ENCODE measurements at places on chromosomes 1 and 21.
A peak's percentile ranks its signal among the peaks of the same experiment; 100 is the strongest.

- no peak for DNase-seq
These were observed 205.8 kb upstream of the PLXNA2 start for GRCh38 chr1:208449951-208450350.

- no peak for DNase-seq
These were observed 83.4 kb downstream of the ASH1L start for GRCh38 chr1:155479205-155479604.

DNA sequence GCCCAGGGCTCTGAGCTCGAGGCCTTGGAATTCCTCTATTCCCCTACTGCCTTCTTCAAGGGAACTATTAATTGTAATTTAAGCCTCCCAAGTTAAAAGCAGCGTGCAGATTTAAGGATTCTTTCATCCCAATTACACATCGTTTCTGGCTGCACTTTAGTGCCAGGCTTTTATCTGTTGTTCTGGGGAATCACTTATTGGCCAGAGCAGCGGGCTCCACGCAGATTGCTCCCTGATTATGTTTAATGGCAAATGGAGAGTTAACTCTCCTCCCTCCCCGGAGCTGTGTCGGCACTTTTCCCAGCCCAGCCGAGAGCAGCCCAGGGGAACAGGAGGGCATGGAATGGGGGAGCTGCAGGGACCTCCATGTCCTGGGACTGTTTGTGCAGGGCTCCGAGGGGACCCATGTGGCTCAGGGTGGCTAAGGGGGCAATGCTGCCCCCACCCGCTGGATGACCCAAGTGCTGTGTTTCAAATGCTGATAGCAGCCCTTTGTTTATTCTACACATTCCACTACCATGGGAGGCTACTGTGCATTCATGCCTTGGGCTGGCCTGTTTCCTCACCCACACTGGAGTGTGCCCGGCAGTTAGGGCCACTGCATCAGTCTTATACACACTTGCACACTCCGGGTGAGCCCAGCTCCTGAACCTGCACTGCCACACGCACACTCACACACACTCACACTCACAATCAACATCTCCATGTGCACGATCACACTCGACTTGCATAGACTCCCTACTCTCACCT is 93.3 kb upstream of the POU3F1 start:
- no peak for DNase-seq

- DNase-seq, result no peak
These were observed 996 bp downstream of the CNIH4 start for GRCh38 chr1:224357626-224358124.

- DNase-seq, result no peak
These were observed 2.5 kb downstream of the WLS start for GRCh38 chr1:68229650-68230483.

DNA sequence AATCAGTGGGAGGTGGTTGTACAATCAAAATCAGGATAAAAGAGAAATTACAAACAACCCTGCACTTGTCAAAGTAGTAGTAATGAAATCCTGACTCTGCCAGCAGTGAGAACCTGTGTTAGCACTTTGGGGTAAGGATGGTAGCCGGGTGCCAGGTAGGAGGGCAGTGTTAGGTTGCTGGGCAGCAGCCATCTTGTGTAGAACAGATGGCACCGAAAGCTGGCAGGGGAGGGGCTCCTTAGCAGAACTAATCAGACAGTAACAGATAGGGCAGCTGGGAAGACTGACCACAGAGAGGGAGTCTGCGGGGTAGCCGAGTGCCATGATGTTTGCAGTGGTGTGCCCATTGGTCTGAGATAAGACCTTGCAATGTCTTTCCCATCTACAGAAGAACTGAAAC is 137.3 kb downstream of the SDCCAG8 start:
- DNase-seq, result no peak

DNA sequence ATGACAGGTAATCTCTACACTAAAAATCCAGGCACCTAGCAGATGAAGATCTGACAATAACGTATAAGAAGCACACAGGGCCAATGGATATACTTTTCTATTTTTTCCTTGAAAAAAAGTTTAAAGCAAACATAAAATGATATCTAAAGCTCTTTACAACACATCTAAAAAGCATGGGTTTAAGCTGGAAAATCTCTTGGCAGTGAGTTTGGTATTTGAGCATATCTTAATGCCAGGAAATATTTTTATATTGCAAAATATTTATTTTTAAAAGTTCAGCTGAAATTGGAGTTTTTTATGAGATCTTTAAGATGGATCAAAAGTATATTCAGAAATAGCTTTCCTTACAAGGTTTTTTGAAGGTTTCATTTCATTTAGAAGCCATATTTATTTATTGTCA is 40.5 kb downstream of the SLC5A9 start:
- DNase-seq, result no peak

GRCh38 chr1:228751360-228752098 is 16.2 kb downstream of the RHOU start:
- no peak for DNase-seq

DNA sequence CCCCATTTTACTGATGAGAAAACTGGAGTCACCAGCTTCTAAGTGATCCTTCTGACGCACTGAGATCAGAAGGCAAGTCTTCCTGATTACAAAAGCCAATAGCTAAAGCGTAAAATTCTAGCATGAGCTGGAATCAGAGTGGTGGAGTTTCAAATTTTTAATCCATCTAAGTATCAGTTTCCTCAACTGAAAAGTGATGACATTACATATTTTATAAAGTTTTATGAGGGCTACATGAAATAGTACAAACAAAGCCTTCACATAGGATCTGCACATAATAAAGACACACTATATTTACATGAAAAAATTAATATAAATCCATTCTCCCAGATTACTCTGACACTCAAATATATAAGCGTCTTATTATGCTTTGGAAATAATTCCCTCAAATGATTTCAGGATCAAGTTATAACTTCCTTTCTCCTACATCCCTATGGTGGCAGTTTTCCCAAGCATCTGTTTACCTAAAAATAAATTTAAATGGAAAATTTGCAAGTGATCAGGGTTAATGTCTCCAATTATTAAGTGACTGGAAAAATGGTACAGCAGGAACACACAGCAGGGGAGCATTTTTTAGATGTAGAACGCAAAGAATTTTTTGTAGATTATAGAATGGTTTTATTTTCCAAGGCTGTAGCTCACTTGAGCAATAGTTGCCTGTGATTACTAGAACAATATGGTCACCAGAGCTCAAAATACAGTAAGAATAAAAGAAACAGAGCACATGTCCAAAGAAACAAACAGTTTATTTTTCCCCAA is 490.4 kb upstream of the C1orf87 start:
- no peak for DNase-seq

DNA sequence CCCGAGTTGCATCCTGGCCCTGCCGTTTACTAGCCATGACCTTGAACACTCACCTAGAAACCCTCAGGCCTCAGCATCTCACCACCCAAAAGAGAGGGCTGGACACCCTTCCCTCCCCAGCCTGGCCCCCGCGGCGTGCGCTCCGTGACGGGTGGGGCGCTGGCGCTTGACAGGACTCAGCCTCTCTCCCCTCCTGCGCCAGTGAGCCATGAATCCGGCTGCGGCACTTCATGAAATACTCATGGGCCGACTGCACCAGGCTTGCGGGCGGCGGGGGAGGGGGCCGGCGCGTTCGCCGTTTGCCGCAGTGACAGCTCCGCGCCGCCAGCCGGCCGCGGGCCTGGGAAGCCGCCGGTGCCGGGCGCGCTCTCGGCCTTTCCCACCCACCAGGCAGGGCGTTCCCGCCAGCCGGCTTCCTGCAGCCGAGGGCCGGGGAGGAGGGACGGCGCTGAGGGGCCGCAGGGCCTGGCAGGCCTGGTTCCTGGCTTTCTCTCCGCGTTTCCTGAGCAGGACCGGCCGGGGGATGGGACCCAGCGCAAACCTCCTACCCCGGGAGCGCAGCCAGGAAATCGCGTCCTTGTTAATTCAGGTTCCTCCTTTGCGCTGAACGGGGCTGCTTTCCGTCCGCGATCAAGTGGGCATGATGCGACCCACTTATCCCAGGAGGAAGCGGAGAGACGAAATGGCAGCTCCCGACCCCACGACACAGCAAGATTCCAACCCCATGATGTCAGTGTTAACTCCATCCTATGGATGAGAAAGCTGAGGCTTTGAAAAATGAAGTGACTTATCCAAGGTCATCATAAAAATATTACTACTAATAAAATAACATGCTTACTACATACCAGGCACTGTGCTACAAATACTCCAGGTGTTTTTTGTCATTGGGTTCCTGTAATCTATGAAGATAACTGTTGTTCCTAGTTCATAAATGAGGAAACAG is 9.1 kb upstream of the LUZP1 start:
- DNase-seq, result peak; percentile 13

DNA sequence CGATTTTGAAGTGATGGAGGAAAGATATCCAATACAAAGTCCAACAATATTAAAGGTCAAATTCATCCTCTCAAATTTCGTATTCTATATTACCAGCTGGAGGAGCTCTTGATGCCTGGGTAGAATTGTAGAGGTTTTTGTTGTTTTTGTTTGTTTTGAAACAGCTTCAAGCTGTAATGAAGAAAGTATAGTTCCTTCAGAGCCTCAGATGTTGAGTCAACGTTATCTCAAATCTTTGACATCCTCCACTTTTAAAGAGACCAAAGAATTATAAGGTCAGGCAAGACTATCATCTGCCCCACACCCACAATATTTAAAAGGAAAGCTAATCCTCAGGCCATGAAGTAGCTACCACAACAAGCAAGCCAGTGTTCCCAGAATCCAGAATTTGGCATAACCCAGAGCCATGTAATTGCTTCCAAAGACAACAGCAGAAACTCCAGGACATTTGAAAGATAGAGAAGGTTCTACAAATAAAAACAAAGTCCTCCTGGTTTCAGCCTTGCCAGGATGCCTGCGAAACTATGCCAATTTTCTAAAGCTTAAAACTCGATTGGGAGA is 24.9 kb downstream of the VAV3 start:
- no peak for DNase-seq

DNA sequence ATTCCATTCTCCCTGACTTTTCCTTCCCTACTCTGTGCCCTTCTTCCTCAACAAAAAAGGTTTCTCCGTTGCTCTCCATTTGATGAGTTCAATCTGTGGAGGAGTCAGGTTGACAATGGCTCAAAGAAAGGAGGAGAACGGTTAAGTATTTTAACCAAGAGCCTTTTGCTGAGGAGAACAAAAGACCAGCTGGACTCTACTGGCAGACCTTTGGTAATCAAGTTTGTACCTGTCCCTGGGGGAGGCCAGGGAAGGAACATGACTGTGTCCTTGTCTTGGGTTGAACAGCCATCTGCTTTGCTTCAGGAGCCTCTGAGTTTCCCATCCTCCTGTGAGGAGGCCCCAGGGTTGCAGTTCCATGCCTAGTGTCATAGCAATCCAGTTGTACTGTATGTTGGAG is 29.9 kb downstream of the TTF2 start:
- no peak for DNase-seq

DNA sequence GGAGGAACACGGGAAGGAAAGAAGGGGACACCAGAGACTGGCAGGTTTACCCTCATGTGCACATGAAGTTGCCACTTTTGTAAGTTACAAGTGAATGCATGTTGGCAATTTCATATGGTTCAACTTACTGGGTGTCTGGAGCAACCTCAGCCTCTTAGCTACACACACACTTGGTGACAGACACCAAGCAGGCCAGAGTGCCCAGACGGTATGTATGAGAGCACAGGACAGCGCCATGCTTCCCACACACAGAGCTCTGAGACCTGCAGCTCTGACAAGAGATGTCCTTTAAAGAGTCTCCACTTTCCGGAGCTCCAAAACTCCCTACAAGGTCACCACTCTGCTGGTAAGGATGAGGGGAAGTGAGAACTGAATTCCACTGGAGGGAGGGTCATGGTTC is 1.9 kb upstream of the TRABD2B start:
- DNase-seq, result no peak

- no peak for DNase-seq
These were observed 287.5 kb downstream of the LRRIQ3 start for GRCh38 chr1:73910466-73910865.

- no peak for DNase-seq
These were observed 1283.7 kb downstream of the MRPL39 start for GRCh38 chr21:24323536-24323935.

- no peak for DNase-seq
These were observed 230.1 kb downstream of the DUSP10 start for GRCh38 chr1:221511797-221512196.

DNA sequence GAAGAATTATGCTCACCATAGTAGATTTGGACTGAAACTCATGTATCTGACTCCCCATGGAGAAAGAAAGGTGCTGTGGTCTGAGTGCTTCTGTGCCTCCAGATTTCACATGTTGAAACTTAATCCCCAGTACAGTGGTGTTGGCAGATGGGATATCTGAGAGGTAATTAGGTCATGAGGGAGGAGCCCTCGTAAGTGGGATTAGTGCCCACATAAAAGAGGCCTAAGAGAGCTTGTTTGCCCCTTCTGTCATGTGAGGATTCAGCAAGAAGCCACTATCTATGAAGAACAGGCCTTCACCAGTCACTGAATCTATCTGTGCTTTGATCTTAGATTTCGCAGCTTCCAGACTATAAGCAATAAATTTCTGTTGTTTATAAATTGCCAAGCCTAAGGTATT is 150.1 kb downstream of the PLPP3 start:
- DNase-seq, result no peak

DNA sequence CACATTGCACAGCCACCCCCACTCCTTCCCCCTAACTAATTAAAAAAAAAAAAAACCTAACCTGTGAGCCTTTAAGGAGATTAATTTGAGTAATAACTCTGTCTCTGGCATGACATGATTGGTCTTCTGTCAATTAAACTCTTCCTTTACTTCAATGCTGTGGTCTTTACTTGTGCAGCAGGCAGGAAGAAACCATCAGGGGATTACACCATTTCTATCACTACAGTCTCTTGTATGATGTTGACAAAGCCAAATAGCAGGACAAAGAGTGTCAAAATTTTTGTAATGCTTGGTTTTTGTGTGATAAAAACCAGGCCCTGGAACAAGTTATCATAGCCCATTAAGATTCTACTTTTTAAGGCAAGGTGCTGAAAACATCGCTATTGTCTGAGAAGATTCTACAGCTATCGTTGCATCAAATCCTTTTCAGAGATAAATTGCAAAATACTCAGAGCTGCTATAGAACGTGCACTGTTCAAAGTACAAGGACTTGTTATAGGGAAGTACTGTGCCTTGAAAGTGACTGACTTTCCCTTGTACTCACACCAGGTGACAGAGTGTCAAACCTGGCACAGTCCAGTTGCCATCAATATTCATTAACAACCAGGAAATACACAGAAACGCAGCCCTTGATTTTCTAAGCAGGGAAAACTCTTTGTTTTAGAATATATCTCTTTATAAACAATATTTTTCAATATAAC is 37.7 kb downstream of the LHX9 start:
- no peak for DNase-seq

Measured in activated T-helper 1 cell treated with anti-CD3 and anti-CD28 coated beads, Interleukin-2, amount 50 U/mL, for 16 hours (primary cell).